Left renal cortex interstitium (tissue), 4 donors: ENCODE measurements at places on chromosomes 12 and 14.

GRCh38 chr12:11822081-11822834 is 172.8 kb downstream of the ETV6 start:
- DNase-seq = no peak

DNA sequence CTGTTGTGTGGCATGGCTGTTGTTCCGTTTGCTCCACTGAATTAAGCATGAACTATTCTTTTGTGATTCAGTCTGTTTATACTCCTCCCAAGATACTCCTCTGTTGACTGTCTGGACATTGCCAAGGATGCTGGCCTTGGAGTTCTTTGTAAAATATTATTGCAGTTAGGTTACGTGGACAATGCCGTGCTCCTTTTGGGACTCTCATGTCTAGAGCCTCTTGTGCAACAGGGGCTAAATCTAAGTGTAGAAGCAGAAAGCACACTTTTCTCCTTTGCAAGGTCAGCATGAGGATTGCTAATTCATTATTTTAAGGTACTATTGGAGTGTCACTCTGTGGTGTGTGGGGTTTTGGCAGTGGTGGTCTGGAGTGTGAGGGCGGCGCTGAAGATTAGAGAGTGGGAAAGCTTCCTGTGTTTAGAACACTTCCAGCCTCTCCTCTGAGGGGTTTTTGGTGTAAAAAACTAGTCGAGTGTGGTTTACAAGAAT is 125.4 kb downstream of the SAMD4A start:
- DNase-seq = no peak

DNA sequence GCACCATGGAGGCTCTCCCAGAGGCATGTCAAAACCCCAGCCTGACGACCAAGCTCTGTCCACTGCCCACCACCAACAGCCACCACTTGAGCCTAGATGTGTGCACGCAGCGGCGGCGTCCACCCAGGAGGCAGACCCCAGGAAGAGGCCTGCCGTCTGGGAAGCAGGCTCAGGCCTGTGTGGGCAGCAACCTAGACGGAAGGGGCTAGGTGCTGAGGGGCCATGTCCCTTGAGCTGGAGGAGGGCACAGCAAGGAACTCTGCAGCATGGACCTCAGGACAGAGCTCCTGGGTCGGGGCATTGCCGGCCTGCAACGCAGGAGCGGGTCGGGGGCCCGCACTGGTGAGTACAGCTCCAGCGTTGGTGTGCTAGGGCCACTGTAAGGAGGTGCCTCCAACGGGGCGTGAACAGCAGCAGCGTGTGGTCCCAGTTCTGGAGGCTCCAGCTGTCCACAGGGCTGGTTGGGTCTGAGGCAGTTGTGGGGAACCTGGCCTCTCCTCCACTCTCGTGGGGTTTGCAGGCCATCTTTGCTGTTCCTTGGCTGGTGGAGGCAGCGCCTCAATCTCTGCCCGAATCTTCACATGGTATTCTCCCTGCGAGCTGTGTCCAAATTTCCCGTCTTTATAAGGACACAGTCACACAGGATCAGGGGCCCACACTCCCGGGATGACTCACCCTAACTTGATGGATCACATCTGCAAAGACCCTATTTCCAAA is 20.5 kb downstream of the ZBTB42 start:
- DNase-seq = no peak

- DNase-seq = no peak
Observed at GRCh38 chr12:48696626-48697025, 14.6 kb upstream of the KANSL2 start.

GRCh38 chr14:61080591-61081010 is 99.6 kb downstream of the SLC38A6 start:
- DNase-seq = no peak

DNA sequence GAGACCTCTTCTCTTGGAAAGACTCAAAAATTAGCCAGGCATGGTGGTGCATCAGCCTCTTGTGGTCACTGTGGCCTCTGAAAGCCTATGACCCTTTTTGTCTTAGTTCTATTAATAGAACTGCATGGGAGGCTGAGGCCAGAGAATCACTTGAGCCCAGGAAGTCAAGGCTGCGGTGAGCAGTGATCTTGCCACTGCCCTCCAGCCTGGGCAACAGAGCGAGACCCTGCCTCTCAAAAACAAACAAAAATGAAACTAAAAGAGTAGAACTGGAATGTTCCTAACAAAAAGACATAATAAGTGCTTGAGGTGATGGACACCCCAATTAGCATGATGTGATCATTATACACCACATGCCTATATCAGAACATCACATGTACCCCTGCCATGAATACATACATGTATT is 197.0 kb upstream of the EEA1 start:
- DNase-seq = no peak

GRCh38 chr14:99995700-99996356 is 69.4 kb upstream of the EVL start:
- DNase-seq = no peak

GRCh38 chr14:89845346-89845745 is 109.2 kb downstream of the EFCAB11 start:
- no peak for DNase-seq

DNA sequence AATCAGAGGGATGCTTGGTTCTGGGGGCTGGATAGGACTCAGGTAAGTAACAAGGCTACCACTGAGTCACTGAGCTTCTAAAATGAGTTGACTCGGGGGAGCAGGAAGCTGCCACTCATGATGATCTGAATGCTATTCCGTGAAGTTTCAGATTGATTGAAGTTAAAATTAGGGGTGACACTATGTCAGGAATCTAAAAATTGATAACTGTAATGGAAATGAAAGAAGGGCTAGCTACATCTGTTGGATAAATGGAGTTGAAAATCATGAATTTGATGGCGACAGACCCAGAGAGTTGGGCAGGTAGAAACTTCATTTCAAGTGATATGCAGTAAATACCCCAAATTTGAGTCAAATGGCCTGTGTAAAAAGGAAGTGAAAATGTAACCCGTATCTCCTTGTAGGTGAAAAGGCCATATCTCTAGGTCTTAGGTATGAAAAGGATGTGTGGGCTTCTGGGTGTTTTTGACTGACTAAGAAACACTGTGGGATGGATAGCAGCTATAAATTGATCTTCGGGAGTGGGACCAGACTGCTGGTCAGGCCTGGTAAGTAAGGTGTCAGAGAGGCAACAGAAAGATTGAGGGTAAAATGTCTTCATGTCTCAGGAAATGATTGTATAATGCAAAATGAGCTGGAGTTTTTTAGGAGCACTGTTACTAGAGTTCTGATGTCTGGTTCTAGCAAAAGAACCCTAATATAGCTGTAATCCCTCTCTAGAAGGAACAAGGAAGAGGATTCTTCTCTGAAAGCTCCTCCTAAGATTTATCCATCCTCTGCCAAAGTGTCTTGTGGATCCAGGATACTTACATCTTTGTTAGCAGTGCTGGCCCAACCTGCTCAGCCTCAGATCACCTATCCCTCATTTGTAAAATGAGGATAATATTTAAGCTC is 57.3 kb downstream of the DAD1 start:
- no peak for DNase-seq

DNA sequence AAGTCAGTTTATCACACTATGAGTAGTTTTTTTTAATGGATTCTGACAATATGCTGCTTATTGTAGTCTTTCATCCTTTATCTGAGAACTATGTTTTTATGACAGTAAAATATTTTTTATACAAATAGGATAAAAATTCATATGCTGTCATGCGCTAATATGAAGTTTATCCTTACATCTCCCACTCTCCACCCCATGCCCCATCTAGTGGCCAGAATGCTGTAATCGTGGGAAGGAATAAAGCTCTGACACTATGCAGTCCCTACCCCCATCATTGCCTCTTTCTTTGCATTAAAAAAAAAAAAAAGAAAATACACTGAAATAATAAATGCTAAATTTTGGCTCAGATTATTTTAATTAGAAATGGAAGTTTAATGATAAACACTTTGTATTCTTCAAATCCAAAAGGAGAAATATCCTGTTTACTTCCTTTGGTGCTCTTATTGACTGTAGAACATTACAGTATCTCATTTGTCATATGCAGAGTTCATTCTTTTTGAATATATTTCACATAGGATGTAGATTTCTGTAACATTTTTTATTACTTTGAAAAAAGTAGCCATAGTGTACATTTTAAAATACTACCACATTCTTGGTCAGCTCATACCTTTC is 145.9 kb upstream of the SLCO1C1 start:
- no peak for DNase-seq

DNA sequence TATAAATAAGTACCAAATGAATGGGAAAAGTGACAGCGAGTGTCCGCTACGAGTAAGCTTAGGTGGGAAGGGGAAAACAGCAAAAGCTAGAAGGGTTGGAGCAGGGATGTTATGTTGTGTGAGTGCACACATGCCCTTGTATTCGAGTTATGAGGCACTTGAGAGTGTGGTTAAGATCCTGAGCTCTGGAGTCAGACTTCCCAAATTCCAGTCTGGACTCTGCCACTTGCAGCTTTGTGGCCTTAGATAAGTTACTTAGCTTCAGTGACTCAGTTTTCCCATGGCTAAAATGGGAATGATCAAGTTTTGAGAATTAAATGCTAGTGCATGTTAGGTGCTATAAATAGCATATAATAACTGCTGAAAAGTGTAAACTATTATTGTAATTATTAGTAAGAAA is 44.9 kb downstream of the KTN1 start:
- no peak for DNase-seq

GRCh38 chr14:61160798-61161197 is 120.3 kb downstream of the TMEM30B start:
- DNase-seq = no peak

- DNase-seq = no peak
Observed at GRCh38 chr14:105733081-105734065, 207.0 kb downstream of the TMEM121 start.

DNA sequence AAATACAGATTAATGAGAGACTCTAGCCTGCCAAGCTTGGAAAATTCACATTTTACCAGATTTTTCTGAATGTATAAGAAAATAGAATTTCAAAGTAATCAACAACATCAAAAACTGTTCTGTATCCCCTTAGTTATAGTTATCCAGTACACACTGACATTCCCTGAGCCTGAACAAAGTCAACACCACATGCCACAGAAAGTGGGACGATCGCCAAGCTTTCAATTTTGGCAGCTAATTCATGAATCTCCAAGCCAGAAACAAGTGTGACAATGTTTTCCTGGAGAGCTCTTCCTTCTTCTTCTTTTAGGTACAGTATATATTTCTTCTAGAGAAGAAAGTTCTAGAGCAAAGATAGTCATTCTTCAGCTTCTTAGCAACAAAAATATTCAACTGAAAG is 290.2 kb downstream of the PRKD1 start:
- DNase-seq = no peak

- no peak for DNase-seq
Observed at GRCh38 chr14:62585247-62585646, 460.0 kb downstream of the KCNH5 start.

DNA sequence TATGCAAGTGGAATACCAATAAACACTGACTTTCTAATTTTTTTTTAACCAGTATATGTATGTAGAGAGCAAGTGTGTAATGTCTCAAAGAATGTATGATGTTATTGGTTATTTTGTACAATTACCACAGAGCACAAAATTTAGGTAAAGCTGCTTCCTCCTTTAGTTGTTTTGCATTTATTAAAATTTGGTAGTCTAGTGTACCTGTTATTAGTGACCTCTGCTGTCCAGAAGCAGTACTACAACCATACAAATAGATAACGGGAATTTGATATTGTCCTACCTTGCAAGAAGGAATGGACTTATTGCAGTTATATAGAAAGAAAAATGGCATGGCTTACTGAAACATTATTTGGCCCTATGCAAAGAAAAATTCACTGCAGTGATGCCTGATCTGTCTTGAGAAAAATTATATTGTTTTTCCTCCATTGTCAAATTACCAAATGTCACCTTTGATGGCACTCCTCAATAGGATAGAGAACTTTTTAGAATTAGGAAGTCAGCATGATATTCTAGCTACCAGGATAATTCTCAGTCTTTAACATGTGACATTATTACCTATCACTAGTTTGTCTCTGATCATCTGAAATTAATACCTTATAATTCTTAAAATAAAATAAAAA is 153.9 kb upstream of the RMST start:
- peak; percentile 32 for DNase-seq

DNA sequence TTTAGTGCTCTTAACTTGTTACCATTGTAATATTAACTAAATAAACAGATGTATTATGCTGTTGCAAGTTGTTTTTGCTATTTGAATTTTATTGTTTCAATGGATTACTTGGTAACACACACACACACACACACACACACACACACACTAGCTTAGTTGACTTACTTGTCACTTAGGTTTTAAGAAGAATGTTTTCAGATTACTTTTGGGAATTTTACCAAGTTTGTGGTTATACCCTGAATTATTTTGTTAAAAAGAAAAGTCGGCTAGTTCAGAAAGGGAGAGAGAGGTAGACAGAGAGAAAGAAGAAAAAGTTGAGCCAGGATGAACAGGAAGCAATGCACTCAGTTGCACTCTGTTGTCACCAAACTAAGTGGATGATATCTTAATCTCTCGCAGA is 5.3 kb downstream of the SSTR1 start:
- DNase-seq = no peak

- DNase-seq = peak; percentile 56
Observed at GRCh38 chr12:95218150-95219133, 835 bp downstream of the VEZT start.

- no peak for DNase-seq
Observed at GRCh38 chr12:132484183-132484890, 5.6 kb upstream of the FBRSL1 start.

DNA sequence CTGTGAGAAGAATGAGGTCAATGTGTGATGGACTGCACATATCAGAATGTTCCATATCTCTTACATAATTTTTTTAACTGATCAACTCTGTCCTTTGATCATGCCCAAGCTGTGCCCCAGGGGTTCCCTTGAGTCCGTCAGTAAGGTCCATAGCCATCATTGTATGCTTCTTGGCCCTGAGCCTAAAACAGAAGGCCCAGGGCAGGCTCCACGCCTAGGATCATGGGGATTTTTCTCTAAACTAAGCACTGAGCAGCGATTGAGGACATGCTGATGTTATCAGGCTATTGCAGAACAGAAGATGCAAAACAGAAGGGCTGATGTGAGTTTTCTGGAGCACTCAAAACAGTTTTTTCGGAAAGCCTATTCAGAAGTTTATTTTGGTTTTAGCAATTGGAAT is 20.9 kb downstream of the RNASE9 start:
- DNase-seq = no peak

- DNase-seq = no peak
Observed at GRCh38 chr12:59723520-59723919, 127.7 kb downstream of the SLC16A7 start.

DNA sequence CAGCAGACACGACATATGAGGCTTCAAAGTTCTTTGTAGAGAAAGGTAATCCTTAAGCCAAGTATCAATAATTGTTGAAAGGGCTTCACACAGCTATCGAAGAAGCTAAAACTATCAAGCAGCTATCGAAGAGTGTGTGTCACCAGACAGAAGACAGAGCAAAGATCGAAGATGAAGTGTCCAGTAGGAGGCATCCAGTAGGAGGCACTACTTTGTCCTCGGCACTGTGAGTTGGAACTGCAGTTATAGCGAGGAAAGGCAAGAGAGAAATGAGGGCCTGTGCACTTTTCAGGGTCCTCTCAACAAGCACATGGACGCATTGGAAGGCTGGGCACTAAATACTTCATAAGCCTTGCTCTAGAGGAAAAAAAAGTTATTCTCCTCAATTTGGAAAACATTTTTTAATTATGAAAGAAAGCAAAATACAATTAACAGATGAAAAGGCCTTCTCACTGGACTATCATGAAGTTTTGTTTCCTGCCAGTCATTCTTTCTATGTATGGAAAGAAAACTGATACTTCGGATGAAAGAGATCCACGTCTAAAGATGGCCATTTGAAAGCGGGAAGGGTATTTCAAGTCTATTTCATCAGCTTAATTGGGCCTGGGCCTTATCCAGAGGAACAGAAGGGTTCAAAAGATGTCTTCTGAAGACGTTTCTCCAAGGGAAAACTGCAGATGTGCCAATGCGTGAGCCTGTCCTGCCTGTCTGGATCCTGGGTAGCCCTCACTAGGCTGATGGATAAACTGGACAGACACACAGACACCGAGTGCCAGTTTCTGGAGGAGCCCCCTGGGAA is 174.5 kb downstream of the CALM1 start:
- no peak for DNase-seq
